IMR-90 (cell line): ENCODE measurements at places on chromosomes 6 and 20. TPM values are rescaled to one million over a fixed set of nuclear protein-coding genes. Genes with fewer than 3 reads are reported as not detected.

The CD24 gene
- total RNA-seq, result 0.18 and 0.28 TPM in 2 replicates

The TXLNB gene
- total RNA-seq, result under 0.01 TPM in 2 replicates

The OTOR gene
- total RNA-seq, result not detected in 2 replicates

The ULBP3 gene
- total RNA-seq, result 35.1 and 43.0 TPM in 2 replicates

The PRELID3B gene
- 41.9 and 80.8 TPM in 2 replicates for total RNA-seq

The FKBP5 gene
- total RNA-seq, result 7.0 and 10.0 TPM in 2 replicates

The SLC44A4 gene
- total RNA-seq, result 0.36 TPM in 1 of 2 replicates, not detected in the other

The TDRD6 gene
- not detected in 2 replicates for total RNA-seq

The BTN1A1 gene
- not detected in 2 replicates for total RNA-seq

The SGK2 gene
- under 0.01 TPM in 1 of 2 replicates, not detected in the other for total RNA-seq

The SPEF1 gene
- total RNA-seq, result under 0.01 TPM in 1 of 2 replicates, not detected in the other

The PDYN gene
- not detected in 2 replicates for total RNA-seq

The SLC17A3 gene
- not detected in 2 replicates for total RNA-seq

The OPN5 gene
- total RNA-seq, result not detected in 2 replicates

The ULBP2 gene
- total RNA-seq, result 7.2 and 7.9 TPM in 2 replicates
